ENCODE measurements at places on chromosomes 11 and 22.

- DNase-seq, result peak; percentile 62
Measured at GRCh38 chr11:11975201-11976092, 33.0 kb downstream of the DKK3 start.

DNA sequence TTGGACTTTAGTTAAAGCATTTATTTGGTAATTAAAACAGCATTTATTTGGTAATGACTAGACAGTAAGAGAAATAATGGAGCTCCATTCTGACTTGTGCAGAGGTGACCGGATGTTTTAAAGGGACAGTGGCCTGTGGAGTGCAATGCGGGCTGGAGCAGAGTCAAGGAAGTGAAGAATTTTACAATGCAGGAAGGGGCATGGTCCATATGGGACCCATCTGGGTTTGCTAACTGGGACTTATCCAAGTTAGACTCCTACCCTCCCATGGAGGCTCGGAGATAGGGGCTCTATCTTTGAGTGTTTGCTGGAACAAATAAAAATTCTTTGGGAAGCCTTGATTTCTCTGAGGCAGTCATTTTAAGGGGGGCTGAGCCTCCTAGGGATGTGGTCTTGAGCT is 59.9 kb upstream of the MYO18B start:
- DNase-seq, result no peak

GRCh38 chr11:86064220-86064803 is 4.6 kb downstream of the PICALM start:
- no peak for DNase-seq

GRCh38 chr11:92272651-92273050 is 48.0 kb downstream of the FAT3 start:
- DNase-seq, result no peak

- no peak for DNase-seq
Measured at GRCh38 chr11:5507933-5508305, 1.8 kb downstream of the UBQLN3 start.

- peak; percentile 57 for DNase-seq
Measured at GRCh38 chr11:118171269-118172062, 5.0 kb downstream of the SCN2B start.

GRCh38 chr22:27283240-27283639 is 518.3 kb downstream of the MN1 start:
- no peak for DNase-seq

DNA sequence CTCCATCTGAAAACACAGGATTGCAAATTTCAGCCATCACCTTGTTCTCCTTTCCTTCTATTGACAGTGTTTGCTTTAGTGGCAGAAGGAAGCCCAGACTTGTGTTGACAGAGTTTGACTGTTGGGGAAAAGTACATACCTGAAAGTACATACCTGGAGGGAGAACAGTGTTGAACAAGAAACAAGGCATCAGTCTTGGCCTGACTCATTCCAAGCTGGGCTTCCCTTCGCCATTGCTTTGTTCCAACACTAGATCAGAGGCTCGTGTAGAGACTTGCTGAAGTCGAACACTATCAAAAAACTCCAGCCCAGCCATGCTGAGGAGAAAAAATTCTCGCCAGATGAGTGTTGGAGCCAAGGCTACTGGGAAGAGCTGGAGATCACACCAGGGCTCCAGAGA is 133.4 kb downstream of the BBOX1 start:
- DNase-seq, result no peak

GRCh38 chr11:134519788-134520187 is 107.7 kb upstream of the B3GAT1 start:
- DNase-seq, result no peak

DNA sequence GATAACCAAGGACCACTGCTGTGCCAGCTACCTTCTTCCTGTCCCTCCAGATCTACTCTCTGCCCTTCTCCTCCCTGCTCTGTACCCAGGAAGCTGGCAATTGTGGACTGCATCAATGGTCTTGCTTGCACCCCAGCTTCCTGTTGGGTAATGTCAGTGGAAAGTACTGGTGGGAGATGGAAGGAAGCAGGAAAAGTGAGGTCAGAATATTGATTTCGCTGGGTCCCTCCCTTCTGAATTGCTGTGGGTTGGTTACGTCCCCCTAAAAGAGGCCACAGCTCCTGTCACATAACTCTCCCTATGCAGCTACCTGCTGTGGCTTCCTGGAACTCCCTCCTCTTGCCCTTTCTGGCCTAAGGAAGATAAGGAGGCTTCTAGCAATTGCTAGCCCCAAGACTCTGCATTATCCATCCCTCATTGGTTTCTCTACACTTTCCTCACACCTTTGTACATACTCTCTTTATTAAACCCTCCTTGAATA is 81.2 kb downstream of the RASSF10 start:
- DNase-seq, result no peak

DNA sequence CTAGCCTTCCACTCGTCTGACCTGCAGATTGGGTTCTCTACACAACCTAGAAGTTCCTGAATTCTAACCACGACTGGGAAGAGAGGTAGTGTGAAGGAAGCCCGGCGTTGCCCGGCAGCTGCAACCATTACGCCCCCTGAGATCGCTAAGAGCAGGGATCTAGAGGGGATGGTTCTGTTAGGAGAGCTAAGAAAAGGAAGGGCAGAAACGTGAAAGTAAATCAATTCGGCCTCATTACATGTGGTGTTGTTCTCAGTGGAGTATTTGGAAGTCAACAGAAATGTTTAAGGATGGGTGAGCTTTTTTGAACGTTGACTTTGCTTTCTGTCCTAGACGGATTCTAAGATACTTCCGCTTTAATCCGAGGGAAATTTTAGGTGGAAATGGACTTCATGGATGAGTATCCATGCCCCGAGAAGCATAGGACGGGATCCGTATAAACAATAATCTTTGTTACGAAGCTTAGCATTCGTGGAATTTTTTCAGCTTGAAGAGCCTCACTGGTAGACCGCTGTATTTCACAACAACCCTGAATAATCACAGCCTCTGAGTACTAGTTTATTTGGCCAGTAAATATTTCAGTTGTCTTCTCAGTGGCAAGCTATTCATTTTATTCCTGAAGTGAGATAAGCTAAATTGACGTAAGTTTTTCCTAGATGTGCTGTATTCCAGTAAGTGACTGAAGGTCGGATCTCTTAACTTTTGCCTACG is 629 bp downstream of the ATP5MG start:
- no peak for DNase-seq

GRCh38 chr11:15816260-15816871 is 540.0 kb downstream of the SOX6 start:
- no peak for DNase-seq

DNA sequence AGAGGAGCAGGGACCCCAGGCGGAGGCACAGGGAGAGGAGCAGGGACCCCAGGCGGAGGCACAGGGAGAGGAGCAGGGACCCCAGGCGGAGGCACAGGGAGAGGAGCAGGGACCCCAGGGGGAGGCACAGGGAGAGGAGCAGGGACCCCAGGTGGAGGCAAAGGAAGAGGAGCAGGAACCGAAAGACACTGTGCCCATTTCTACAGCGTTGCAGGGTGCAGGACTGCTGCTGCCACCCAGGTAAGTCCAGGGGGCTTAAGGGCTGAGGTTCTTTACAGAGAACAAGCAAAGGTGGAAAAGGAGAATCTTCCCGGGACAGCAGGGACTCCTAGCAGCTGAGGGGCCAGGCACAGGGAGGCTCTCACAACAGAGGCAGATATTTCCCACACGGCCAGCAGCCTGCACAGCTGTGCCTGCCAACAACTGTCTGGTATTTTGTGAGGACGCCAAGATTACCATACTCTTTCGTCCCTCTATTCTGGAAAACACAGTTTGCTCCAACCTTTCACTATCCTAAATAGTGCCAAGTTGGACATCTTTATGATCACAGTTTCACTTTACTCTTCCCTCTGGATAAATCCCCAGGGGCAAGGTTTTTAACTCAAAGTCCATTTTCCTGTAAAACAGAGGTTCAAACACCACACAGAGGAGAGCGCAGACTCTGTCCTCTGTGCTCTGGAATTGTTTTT is 39.4 kb downstream of the SHANK2 start:
- DNase-seq, result no peak

DNA sequence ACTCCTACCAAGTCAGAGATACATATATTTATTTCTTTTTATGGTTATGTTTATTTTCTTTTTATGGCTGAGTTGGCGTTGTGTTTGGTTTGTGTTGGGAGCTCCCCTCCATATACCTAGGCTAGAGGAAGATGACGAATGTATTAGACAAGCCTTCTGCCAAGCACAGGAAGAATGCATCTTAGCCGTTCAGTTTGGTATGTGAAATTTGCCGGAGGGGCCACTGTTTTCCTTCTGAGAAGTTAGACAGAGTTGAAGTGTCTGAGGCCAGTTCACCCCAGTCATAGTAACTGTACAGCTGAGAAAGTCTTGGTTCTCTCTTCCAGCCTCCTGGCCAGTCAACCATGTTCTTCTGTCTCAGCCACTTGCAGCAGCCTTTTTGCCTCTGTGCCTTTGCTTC is 29.8 kb downstream of the TEAD1 start:
- DNase-seq, result no peak

- DNase-seq, result no peak
Measured at GRCh38 chr11:83401506-83402225, 115.5 kb upstream of the CCDC90B start.

DNA sequence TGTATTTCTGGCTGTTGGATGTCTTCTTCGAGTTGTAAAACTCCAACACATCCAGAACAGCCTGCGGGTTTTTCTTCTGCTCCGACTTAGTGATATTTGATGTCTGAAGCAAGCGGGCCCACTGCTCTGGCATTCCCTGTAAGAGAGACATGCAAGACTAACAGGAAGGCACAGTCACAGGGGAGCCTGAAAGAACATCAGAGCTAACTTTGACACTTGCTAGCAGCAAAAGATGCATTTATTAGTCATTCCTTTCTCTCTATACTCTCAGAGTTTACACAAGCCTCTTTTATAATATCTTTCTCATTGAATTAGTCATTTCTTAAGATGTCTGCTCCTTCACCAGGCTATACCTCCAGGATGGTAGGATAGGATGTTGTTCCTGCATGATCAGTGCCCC is 77.8 kb upstream of the GDPD4 start:
- DNase-seq, result peak; percentile 5

DNA sequence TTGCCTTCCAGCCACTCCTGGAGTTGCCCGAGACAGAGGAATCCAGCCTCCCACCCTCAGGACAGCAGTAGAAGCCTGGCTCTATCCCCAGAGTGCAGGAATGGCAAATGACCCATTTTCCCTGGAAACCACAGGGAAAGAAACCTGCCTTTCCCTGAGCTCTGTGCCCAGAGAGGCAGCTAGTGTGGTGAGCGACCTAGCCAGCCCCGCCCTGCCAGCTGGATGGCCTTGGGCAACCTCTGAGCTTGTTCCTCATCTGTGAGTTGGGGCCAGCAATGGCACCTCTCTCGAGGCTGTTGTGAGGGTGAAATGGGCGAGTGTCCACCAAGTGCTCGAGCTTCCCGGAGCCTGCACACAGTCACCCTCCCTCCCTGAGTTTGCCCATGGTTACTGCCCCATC is 3.7 kb downstream of the OMP start:
- DNase-seq, result peak; percentile 70

DNA sequence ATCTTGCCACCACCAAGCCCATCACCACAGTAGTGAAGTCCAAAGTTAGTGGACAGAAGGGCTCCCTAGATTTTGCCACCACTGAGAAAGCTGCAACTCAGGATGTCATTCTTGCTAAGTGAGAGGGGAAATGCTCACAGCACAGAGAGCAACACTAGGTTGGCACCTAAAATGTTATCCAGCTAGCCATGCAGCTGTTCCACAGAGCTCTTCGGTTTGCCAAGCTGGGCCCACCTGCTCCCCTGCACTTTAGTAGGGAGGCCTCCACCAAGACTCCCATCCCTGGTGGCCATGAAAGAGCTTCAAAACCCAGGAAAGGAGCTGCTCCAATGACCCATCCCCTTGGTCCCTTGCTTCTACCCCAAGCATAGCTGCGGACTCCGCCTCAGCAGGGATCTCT is 63.8 kb downstream of the TRIM29 start:
- DNase-seq, result no peak

DNA sequence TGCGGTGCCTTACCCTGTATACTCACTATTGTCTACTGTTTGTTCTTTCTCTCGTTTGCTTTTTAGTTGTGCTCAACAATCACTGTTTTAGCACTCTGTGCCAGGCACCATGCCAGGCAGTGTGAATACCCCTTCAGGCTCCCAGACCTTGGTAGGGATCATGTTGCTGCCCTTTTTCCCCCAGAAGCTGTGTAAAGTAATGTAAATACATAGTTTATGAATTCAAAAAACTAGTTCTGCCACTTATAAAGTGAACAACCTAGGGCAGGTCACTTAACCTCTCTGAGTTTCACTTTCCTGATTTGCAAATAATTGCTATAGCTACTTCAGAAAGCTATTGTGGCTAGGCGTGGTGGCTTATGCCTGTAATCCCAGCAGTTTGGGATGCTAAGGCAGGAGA is 81.0 kb upstream of the CTSC start:
- DNase-seq, result no peak

GRCh38 chr22:49083607-49084006 is 744.1 kb downstream of the BRD1 start:
- no peak for DNase-seq

DNA sequence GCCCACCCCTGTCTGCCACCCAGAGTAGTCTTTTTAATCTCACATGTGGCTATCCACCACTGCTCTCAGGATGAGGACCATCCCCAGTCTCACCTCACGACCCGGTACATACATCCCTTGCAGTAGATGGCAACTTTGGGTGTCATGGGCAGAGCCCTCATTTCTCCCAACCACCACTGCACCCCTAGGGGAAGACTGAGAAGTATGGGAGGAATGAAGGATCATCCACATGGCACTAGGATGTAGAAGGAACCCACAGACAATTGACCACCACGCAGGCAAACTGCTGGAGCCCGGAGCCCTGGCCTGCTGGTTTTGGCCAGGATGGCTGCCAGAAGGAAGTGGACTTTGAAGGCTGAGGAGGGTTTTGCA is 1.9 kb upstream of the SCARF2 start:
- no peak for DNase-seq

- no peak for DNase-seq
Measured at GRCh38 chr22:46491946-46492345, 45.5 kb downstream of the CELSR1 start.

GRCh38 chr22:45763236-45763624 is 91.6 kb downstream of the ATXN10 start:
- no peak for DNase-seq

- DNase-seq, result no peak
Measured at GRCh38 chr22:24696551-24697001, 77.9 kb downstream of the PIWIL3 start.

- DNase-seq, result no peak
Measured at GRCh38 chr11:20937826-20938225, 268.4 kb downstream of the NELL1 start.

- DNase-seq, result no peak
Measured at GRCh38 chr11:95081412-95081811, 8.2 kb upstream of the ENDOD1 start.

DNA sequence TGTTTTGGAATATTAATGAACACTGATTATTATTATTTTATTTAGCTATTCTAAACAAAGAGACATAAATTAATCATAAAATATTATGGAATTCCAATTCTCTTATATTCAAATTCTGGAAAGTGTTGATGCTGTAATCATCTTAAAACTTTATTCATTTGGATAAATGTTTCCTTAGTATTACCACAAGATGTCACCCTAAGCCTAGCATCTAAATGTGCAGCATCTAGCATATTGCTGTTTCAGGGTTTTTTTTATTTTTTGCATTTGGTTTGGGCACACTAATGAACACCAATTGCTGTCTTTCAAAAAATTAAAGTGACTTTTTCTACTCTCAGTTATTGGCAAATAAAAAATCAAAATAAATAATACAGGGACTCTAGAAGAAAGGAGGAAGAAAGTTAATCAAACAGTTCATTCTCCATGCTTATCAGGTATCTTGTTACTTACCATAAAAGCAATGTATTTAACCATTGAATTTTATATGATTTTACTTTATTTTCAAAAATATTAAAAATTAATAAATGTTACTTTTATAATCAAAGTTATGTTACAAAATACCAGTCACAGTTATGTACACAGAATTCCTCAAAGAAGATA is 31.8 kb downstream of the DLG2 start:
- peak; percentile 10 for DNase-seq

- DNase-seq, result no peak
Measured at GRCh38 chr11:125935618-125936199, 10.1 kb upstream of the VSIG10L2 start.
